Osteocyte (in vitro differentiated cells): ENCODE measurements at places on chromosomes 6 and 20.

- DNase-seq: no peak
Observed at GRCh38 chr6:144583614-144583954, 298.4 kb downstream of the UTRN start.

- no peak for DNase-seq
Observed at GRCh38 chr6:164099269-164099865, 684.8 kb downstream of the QKI start.

- DNase-seq: no peak
Observed at GRCh38 chr6:131136021-131136786, 937 bp downstream of the AKAP7 start.

DNA sequence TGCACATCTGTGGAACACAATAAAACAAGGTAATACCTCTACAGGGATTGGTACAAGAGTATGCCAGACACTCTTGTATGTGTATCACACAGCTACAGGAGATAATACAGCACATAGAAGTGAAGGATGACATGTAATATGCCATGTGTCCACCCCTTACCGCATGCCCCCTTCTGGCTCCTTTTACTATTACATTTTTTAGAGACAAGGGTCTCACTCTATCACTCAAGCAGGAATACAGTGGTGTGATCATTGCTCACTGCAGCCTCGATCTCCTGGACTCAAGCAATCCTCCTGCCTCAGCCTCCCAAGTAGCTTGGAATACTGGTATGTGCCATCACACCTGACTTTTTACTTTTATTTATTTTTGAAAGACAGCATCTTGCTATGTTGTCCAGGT lies 4.2 kb upstream of the NCR3 start:
- no peak for DNase-seq

DNA sequence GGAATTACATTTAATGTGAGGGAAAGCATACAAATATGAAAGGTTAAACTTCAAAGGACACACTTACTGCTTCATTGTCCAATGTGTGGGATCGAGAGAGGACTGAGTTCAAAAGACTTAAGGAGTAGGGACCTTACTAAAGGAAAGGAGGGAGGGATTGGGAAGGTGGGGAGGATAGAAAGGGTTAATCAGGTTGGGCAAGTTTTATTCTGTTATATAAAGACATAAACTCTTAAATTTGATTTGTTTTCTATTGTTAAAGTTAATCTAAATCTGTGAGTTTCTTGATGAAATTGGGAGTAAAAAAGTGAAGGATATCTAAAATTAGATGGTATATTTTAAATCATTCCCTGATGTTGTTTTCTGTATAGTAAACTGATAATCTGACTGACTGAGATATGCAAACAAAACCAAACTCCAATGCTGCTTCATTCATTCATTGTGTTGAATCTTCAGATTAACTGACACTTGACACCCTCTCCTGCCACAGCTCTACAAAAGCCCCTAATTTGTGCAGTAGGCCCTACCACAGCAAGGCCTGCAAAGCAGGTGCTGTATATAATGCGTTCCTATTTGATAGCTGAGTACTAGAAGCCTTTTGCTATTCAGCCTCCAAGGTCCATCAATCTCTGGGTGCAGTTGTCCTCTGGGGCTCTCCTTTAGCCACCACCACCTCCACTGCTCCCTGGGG lies 1.3 kb upstream of the UBE2J1 start:
- DNase-seq: no peak

DNA sequence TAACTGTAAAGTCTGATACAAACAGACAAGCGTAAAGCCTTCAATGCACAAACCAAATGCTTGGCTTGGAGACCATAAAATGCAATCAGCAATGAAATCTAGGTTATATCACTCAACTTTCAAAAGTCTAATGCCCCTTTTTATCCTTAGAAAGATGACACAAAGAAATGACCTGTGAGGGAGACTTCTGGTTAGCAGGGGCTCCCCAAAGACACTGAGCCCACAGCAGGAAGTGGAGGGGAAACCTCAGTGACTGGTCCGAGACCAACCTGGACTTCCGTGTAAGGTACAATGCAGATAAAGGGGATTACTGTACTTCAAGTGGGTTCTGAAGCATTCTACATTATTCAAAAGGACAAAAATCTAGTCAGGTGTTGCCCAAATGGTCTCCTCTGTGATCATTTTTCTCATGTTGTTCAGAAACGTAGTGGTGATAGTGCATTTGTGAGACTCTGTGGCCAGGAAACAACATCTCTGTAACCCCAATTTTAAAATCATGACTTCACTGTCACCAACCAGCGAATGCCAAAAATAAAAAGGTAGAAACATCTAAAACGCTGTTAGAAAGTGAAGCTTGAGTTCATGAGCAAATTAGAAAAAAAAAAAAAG lies 88.2 kb downstream of the HIVEP2 start:
- DNase-seq: no peak

- no peak for DNase-seq
Observed at GRCh38 chr6:40881501-40881900, 157.5 kb downstream of the UNC5CL start.

DNA sequence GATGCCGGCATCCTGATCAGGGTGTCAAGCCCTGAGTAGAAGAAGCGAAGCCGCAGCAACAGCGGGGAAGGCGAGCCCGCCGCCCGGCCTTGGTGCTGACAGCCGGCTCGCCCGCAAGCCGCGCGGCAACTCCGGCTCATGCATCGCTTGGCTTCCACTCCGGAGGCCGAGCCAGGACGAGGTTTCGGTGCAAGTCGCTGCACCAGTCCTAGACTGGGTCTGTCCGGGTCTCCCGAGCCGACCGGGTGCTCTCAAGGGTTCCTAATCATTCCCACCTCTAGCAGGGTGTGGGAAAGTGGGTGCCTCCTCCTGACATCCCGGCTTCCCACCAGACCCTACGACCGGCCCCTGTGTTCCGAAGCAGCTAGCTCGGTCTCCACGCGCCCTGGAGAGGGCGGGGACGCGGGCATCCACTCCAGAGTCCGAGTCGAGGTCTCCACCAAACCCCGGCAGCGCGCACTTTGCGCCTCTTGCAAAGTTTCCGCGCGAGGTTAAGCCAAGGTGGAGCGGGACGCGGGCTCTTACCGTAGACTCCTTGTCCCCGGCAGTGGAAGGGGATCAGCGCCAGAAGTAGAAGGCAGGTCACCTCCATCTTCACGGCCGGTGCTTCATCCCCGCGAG lies 1.4 kb downstream of the MDGA1 start:
- DNase-seq: no peak

GRCh38 chr20:49945701-49946477 lies 9.7 kb downstream of the RNF114 start:
- no peak for DNase-seq

DNA sequence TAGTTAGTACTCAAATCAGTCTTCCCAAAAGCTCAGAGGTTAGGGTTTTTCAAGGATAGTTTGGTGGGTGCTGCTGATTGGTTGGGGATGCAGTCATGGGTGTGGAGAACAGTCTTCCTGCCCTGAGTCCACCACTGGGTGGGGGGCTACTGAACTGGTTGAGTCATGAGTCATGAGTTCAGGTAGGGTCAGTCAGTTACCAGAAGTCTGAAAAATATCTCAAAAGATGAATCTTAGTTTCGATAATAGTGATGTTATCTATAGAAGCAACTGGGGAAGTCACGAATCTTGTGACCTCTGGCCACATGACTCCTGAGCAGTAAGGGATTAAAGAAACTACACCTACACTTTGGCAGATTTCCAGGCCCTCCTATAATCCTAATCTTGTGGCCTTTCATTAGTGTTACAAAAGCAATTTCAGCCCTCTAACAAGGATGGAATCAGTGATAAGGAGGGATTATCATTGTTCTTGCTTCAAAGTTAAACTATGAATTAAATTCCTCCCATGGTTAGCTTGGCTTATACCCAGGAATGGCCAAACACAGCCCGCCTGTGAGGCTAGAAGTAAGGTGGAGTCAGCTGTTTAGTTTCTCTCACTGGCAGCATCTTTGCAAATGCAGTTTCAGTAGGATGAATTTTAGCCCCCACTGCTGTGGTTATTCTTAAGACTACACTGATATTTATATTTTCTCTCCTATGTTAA lies 33.3 kb upstream of the NKAIN2 start:
- DNase-seq: no peak

- DNase-seq: peak; percentile 68
Observed at GRCh38 chr6:41278699-41279405, 7.6 kb downstream of the TREM1 start.

- no peak for DNase-seq
Observed at GRCh38 chr6:72955666-72956065, 269.6 kb downstream of the KHDC1L start.

- no peak for DNase-seq
Observed at GRCh38 chr6:109348226-109348625, 34.0 kb downstream of the CD164 start.

- no peak for DNase-seq
Observed at GRCh38 chr6:138089325-138089724, 17.9 kb downstream of the PERP start.

GRCh38 chr6:157284738-157285421 lies 38.4 kb downstream of the TMEM242 start:
- DNase-seq: no peak

DNA sequence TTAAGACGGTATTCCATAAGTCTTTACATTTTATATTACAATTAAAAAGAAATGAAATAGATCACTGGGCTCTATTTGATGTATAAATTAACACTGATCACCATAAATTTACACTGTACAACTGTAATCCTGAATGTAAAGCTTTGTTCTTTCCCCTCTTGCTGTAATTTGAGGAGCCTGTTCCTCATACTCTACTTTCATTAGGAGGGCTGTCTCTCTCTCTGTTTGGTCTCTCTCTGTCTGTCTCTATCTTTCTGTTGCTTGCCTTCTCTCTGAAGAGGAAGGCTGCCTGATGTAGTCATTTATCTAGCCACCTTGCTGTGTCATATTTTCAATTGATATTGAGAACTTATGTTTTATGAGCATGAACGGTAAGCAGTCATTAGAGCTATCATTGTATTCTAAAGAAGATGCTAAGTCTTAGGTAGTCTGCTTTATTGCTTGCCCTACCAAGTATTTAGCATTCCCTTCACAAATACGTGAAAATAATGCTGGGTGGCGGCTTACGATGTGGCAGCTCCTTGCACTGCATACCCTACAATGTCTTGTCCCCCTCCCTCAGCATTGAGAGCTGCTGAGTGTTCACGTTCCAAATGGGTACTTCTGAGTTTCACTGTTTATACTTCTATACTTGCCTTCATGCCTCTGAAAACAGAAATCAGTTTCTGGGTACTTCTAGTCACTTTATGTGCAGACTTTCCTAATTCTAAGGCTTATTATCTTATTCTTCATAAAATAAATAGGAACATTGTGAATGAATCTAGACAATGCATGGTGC lies 205.5 kb downstream of the NKAIN2 start:
- DNase-seq: no peak

DNA sequence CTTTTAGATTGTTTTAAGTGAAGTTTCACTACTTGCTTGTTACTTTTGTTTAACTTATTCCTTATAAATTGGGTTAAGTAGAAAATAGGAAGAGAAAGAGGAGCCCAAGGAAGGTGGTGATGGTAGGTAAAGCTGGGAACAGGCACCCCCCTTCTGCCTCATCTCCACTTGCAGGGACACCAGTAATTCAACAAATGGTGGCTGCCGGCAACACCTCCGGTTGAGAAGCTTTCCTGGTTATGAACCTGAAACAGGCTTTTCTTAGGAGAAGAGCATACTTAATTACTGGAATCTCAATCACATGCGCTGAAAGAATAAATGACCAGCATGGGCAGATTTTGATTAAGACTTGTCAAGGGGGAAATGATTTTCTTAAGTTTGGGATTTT lies 158.9 kb upstream of the ZNF217 start:
- no peak for DNase-seq

GRCh38 chr6:105510746-105511145 lies 107.9 kb upstream of the PREP start:
- no peak for DNase-seq

DNA sequence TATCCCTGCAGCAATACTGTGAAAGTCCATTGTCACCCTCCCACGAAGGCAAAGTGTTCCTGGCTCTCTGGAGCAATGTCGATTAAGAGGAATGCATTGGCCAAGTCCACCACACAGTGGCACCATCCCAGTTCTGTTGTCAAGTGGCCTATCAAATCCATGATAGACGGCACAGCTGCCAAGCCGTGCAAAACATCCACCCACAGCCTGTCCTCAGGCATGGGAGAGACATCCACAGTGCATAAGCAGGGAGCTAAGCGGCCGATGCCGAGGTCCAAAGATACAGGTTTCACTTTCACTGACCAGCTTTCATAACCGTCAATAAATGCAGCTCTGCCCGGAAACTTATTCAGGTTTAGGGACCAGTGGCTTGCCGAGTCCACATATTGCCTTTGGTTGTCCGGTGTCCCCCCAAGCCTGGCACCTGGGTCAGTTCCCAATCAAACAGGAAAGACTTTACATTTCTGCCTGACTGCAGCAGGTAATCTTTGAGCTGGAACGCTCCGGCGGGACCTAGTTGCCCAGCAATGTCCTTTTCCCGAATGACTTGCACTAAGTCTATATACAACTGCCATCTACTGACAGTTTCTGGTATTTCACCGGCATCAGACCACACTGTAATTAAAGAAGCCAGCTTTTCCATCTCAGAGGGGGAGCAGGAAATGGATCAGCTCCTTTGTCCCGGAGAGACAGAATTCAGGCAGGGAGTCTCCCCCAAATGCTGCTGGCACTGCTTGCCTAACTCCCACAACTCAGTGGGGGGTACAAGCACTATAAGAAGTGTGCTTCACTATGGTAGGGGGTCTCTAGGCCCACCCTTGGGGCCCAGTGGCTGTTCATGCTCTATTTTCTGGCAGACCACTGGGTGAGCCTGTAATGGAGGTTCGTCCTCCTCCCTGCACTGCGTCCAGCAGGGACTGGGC lies 6.3 kb downstream of the ZKSCAN3 start:
- peak; percentile 86 for DNase-seq

DNA sequence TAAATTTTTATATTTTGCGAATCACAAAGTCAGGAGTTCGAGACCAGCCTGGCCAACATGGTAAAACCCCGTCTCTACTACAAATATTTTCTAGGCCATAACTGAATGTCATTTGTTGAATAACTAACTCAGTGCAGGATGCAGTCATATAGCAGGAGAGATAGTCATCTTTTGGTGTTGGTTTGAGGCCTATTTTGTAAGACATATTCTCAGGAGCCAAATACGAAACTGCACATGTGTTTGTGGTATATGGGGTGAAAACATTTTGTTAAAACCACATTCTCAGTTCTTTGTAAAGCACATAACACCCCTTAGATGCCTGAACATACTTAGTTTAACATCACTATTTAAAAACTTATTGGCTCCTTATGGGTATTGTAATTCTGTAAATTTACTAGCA lies 4.7 kb upstream of the ENPP5 start:
- no peak for DNase-seq

GRCh38 chr6:162345051-162345511 lies 382.5 kb downstream of the PRKN start:
- DNase-seq: no peak
